ENCODE measurements at places on chromosomes 6 and 20. TPM values are rescaled to one million over a fixed set of nuclear protein-coding genes. Genes with fewer than 3 reads are reported as not detected.

DNA sequence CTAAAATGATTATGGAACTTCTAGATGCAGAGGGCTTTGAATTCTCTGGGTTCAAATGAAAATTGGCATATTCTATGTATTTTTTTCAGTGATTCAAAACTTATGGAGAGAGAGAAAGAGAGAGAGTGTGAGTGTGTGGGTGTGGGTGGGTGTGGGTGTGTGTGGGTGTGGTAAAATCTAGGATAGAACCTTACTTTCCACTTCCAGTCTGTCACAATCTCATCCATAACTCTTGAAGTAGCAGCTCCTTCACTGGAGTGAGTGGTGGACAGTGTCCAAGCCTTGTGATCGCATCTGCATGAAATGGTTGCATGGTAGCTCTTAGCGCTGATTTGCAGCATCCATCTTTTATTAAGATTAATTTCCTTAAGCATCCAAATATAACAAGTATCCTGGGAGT lies 37.7 kb downstream of the ADGB start:
- no peak overlapping the region for H3K27ac ChIP-seq
- H3K36me3 ChIP-seq, result no peaks in the 10 kb centered on the region
- H3K4me3 ChIP-seq, result no peak overlapping the region

HLA-G gene
- total RNA-seq, result 0.21 TPM

DNA sequence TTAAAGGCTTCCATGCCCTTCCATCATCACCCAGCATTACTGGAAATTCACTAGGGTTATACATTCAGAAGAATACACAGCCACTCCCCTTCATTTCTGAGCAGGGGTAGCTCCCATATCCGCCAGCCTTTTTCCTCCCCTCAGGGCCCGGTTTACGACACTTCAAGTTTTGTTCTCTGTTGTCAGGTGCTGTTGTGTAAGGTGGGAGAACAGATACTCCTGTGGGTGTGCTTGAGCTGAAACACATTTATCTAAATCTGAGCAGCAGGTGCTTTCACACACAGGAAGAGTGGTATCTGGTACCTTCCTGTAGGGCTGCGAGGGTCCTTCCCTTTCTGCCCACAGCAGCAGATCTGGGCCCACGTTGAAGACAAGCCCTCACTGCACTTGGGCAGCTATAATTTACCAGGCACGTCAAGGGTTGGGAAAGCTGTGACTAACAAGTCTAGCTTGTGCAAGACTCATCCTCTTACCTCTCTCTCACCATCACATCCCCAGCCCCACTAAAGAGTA lies 215.8 kb upstream of the RREB1 start:
- no peak for DNase-seq
- H3K27ac ChIP-seq, result peak overlapping the region; percentile 73
- H3K4me3 ChIP-seq, result no peak overlapping the region
- H3K4me1 ChIP-seq, result peaks cover 35% of the 10 kb centered on the region

ATP9A gene
- total RNA-seq, result 17.7 TPM

GRCh38 chr6:110693994-110694393 lies 121.3 kb downstream of the CDK19 start:
- DNase-seq, result no peak
- no peaks in the 10 kb centered on the region for H3K4me1 ChIP-seq
- no peak overlapping the region for H3K4me3 ChIP-seq

CLIC5 gene
- 2.0 TPM for total RNA-seq

DNA sequence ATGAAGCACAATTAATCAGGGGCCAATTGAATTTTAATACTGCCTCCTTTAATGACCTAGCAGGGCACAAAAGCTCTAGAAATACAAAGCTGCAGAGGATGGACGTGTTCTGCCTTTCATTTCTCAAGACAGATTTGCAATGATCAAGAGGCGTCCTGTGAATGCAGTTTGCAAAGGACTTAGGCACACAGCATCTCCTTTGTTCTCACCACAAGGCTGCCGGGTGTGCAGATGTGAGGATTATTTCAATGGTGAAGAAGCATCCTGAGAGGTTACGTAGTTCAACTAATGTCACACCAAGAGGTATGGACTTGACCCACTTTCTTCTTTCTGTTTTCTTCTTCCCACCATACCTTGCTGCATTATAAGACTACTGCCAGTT lies 42.9 kb upstream of the SPTLC3 start:
- no peaks in the 10 kb centered on the region for H3K27me3 ChIP-seq
- H3K36me3 ChIP-seq, result no peaks in the 10 kb centered on the region
- H3K4me1 ChIP-seq, result no peaks in the 10 kb centered on the region
- DNase-seq, result no peak
- no peak overlapping the region for H3K4me3 ChIP-seq

- no peaks in the 10 kb centered on the region for H3K27me3 ChIP-seq
- H3K27ac ChIP-seq, result no peak overlapping the region
- H3K4me3 ChIP-seq, result no peak overlapping the region
- H3K4me1 ChIP-seq, result no peaks in the 10 kb centered on the region
- DNase-seq, result no peak
These were observed 349.1 kb upstream of the GJE1 start for GRCh38 chr6:141783585-141783984.

- peaks cover 9% of the 10 kb centered on the region for H3K4me1 ChIP-seq
These were observed 29.9 kb downstream of the TBC1D7 start for GRCh38 chr6:13298446-13298845.

- H3K27me3 ChIP-seq, result no peaks in the 10 kb centered on the region
- H3K36me3 ChIP-seq, result no peaks in the 10 kb centered on the region
- peaks cover 2% of the 10 kb centered on the region for H3K4me1 ChIP-seq
- H3K27ac ChIP-seq, result no peak overlapping the region
- DNase-seq, result no peak
- H3K4me3 ChIP-seq, result no peak overlapping the region
These were observed 113.4 kb upstream of the SHLD1 start for GRCh38 chr20:5636841-5637240.

PLN gene
- 7.0 TPM for total RNA-seq

All from adrenal gland (tissue), 19 donors.